ENCODE measurements at places on chromosomes 16 and 17. TPM values are rescaled to one million over a fixed set of nuclear protein-coding genes. Genes with fewer than 3 reads are reported as not detected.

Gene CACNG1
- total RNA-seq, result not detected

Gene RNF157
- total RNA-seq, result 1.9 TPM

Gene ADAD2
- not detected for total RNA-seq

Gene KRTAP3-2
- not detected for total RNA-seq

Gene ZNF624
- total RNA-seq, result 2.0 TPM

Gene ZFP3
- total RNA-seq, result 3.2 TPM

Gene HSPB9
- total RNA-seq, result not detected

Gene PMFBP1
- 0.21 TPM for total RNA-seq

Gene CACNG5
- not detected for total RNA-seq

Gene PPY
- total RNA-seq, result not detected

Gene SPAG7
- total RNA-seq, result 32.3 TPM

Gene PRSS8
- total RNA-seq, result not detected

Gene SOX15
- 2.8 TPM for total RNA-seq

Gene ACE
- total RNA-seq, result 16.5 TPM

Gene PDILT
- total RNA-seq, result not detected

Gene NT5M
- total RNA-seq, result 0.92 TPM
